ENCODE measurements at places on chromosomes 16 and 17.

- no peak for DNase-seq
These were observed 49.3 kb downstream of the ABCC12 start for GRCh38 chr16:48106446-48106845.

DNA sequence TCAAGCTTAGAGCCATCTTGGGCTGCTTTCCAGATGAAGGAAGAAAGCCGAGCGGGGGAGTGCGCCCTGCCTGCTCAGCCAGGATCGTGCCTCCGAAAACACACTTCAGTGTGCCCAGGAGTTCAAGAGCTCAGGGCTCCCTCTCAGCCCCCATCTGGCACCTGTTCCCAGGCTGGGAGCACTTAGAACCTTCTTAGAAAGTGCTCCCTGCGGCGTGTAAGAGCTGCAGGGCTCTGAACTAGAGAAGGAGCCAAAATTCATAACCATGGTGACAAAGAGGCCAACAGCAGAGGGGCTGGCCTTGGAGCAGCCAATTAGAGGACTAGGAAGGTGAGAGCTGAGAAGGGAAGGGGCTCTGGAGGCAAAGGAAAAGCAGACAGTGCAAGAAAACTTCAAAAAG lies 59.0 kb upstream of the TNRC6C start:
- no peak for DNase-seq

- DNase-seq = no peak
These were observed 527.7 kb upstream of the SOX9 start for GRCh38 chr17:71593078-71593477.

- no peak for DNase-seq
These were observed 299.4 kb upstream of the IRX3 start for GRCh38 chr16:54585998-54586340.

DNA sequence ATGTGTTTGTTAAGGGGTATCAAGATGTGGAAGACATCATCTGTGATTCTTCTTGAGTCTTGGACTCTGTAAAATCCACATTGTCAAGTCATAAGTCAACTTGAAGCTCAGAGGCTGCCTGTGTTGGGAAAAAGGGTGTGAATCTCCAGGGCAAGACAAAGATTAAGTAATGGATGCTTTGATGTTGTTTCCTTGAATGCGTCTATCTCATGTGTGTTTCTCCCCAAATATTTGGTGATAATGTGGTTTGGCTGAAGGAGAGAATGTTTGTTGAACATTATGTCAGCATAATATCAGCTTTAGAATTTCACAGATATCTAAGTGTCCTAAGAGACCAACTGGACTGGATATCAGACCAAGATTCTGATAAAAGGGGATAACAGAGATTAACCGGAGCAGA lies 24.1 kb upstream of the KCNJ16 start:
- DNase-seq = no peak

GRCh38 chr17:12958786-12959185 lies 59.0 kb downstream of the ELAC2 start:
- no peak for DNase-seq

All from right cardiac atrium (tissue), 5 donors.